ENCODE measurements at places on chromosomes 4 and X.

DNA sequence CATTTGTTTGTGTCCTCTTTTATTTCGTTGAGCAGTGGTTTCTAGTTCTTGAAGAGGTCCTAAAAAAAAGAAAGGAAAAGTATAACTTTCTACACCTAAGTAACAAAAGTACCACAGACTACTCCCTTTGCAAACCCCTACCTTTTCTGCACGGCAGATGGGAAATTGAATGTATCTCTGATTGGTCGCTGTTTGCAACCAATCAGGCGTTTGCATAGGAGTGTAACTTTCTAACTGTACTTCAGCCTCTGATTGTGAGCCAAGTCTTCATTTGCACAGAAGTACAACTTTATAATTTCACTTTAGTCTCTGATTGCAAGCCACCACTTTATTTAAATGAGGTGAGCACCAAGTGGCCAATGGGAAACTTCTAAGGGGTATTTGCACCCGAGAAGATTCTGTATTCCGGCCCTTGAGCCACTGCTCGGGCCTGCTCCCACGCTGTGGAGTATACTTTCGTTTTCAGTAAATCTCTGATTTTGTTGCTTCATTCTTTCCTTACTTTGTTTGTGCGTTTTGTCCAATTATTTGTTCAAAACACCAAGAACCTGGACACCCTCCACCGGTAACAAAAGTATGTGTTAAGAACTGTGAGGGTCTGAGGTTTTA lies 40.3 kb upstream of the FHL1 start:
- no peak for DNase-seq

DNA sequence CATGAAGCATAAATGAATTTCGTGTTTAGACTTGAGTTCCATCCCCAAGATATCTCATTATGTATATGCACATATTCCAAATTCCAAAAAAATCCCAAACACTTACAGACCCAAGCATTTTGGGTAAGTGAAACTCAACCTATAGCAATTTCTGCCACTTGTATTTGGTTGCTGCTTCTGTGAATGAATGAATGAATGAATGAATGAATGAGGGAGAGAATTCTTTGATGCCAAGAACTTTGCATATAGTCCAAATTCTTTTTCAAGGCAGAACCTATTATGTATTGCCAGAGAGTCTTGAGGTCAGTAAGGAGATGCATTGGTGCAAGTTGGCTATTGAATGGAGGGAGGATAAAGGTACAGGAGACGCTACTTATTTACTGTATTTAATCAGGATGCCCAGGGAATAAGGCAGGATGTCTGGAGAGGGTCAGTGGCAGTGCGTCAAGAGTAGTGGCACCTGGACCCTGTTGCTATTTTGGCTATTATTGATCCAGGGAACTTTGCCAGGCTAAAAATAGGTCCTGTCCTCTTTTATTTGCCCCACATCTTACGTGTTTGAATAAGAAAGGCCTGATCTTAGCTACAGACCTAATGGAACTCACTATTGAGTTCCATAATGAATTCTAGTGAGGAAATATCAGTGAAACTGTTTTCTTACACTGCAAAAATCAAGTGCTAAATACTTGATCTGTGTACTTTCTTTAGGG lies 33.9 kb downstream of the ANAPC4 start:
- DNase-seq = no peak

DNA sequence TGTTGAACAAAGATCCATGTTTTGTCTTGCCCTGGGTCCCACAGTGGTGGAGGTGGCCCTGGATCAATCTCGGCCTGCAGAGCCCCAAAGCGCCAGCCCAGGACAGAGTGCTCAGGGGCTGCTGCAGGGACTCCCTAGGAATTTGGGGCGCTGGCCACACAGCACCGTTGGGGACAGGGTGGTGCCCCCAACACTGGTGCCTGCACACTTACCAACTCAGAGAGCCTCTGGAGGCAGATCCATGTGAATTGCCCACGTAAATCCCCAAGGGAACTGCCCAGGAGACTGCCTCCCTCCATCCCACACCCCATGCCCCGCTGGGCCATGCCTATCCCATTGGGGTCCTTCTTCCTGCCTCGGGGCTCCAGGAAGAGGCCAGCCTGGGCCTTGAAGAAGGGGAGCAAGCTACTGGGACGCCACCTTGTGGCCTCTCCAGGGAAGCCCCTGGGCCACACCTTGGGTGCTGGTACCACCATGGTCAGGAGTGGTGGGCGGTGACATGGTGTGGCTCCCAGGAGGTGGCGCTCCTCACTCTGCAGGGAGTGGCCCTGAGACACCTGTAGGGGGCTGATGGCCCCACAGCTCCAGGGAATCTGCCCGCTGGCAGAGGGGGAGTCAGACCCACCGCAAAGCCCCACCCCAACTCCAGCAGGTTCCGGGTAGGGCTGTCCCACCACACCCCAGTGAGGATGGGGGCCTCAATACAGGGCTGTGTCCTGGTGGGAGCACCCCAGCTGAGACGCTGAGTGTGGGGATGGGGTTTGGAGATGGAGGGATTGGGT lies 22.8 kb downstream of the CFAP99 start:
- no peak for DNase-seq

- DNase-seq = no peak
These were observed 727.8 kb downstream of the GRID2 start for GRCh38 chr4:93031431-93032098.

GRCh38 chr4:53717064-53717549 lies 125.8 kb upstream of the LNX1 start:
- DNase-seq = no peak

DNA sequence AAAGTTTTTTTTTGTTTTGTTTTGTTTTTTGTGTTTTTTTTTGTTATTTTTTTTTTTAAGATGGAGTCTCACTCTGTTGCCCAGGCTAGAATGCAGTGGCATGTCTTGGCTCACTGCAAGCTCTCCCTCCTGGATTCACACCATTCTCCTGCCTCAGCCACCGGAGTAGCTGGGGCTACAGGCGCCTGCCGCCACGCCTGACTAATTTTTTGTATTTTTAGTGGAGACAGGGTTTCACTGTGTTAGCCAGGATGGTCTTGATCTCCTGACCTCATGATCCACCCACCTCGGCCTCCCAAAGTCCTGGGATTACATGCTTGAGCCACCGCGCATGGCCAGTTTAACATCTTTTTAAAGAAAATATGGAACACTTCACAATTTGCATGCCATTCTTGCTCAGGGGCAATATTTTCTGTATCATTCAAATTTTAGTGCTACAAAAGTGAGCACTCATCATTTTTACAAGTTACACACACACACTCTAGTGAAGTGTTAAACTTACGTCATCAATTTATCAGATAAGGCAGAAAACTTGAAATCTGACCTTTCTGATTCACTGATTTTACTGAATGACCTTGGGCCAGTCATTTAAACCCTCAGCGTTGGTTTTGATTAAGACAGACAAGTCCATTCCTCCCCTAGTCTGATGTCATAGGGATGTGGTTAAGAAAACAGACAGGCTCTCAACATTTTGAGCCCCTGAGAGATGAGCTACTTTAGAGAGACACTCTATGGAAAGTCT lies 61.2 kb downstream of the TRIM2 start:
- DNase-seq = no peak

DNA sequence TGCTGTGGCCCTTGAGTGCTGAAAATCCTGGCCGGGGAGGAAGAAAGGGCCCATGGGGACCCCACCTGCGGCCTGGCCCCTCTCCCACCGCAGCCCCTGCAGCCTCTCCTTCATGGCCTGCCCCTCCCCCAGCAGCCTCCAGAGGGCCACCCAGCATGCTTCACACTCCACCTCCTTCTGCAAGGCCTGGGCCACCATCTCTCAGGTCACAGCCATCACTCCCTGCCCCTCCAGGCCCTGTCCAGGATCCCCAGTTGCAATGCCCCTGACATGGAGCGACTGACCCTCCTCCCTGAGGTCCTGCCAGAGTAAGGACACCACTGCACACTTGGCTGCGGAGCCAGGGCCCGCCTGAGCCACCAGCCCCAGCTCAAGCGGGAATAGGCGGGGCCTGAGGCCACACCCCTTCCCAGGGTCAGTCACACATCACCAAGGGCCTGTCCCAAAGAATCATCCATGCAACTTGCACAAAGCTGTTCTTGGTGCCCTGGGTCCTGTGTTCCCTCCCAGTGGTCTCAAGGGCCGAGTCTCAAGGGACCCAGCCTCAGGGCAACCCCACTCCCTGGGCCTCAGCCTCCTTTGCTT lies 32.9 kb downstream of the CCNQ start:
- no peak for DNase-seq

- DNase-seq = no peak
These were observed 566.1 kb upstream of the BOD1L1 start for GRCh38 chr4:14193601-14194000.

DNA sequence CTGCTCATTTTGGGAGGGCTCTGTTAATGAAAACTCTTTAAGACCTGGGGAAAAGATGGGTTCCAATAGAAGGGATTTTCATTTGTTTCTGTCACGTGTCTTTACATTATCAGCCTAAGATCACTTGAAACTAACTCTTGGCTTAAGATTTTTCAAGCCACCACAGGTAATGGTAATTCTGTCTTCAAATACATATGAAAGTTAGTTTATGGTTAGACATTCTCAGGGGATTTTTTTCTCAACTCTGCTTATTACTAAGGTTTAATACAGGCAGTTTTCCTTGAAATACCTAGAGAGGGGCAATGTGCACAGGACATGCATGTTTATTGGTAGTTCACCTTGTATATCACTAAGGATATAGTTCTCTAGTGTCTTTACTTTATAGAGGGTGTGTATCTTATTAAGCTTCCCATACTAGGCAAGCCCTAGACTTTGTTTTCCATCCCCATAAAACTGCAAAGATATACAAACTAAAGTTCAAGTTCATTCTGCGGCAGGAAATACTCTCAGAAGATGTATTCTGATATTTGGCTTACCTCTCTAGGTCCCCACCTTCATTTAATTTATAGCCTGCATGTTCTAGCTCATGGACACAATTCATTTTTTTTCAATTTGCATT lies 38.2 kb upstream of the MYOZ2 start:
- DNase-seq = no peak

DNA sequence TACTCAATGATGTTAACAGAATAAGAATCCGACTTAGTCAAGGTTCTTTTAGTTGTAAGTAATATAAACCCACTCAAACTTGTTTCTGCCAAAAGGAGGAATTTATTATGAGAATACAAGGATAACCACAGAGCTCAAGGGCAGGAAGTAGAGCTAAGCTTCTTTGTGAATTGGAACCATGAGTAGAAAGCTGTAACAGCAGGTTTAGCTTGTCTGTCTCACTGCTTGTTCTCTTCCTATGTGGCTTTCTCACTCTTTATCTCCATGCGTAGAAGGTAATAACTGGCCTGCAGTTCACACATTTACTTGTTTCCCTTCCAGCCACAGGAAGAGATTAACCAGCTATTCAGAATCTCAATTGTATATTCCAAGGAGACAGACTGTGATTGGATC lies 378.3 kb downstream of the PPP1R2C start:
- no peak for DNase-seq

- no peak for DNase-seq
These were observed 99.5 kb downstream of the EFHC2 start for GRCh38 chrX:44244008-44244407.

DNA sequence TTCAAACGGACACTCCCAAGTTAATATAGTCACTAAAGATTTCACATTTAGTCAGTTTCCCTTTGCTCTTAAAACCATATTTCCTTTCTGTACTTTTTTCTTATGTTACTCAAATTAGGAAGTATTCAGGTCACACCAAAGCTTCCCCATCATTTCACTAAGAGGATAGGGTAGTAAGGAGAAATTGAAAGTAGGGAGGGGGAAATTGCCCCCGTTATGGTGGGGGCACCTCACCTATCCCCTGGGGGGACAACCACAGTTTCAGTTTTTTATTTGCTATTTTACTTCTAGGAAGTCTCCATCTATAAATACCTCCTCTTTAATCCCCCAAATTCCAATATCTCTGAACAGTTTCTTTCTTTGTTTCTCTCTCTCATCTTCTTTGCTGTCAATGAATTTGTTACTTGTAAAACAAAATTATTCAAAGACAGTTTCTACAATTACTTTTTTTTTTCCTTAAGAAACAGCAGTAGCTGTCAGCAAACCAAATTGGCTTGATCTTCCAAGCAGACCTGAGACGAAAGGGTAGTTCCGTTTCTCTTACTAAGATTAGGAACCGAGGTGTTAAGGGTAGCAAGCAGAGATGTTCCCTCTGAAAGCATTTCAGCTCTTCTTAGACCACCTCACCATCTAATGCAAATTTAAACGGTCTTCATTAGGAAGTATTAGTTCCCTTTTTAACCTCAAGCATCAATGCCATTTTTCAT lies 160.2 kb upstream of the KLF3 start:
- no peak for DNase-seq

DNA sequence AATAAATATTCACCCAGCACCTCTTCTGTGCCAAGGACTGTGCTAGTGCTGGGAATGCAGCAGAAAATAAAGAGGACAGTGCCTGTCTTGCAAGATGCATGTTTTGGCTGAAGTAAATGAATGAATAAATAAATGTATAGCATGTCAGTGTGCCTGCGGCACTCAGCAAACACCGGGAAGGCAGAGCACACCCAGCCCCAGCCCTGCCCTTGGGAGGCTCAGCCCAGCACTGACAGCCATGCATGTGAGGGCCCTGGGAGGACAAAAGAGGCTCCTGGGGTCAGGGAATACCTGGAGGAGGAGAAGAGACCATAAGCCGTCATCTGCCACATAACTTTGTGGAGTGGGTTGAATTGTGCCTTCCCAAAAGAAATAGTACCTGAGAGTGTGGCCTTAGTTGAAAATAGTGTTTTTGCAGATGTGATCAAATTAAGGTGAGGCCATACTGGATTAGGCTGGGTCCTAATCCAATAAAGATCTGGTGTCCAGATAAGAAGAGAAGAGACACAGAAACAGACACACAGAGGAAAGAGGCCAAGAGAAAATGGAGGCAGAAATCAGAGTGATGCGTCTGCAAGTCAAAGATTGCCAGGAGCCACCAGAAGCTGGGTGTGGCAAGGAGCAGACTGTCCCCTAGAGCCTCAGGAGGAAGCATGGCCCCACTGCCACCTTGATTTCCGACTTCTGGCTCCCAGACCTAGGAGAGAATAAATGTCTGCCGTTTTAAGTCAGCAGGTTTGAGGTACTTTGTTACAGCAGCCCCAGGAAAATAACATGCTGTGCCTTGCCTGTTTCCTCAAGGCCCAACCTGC lies 16.3 kb downstream of the C4orf50 start:
- no peak for DNase-seq

DNA sequence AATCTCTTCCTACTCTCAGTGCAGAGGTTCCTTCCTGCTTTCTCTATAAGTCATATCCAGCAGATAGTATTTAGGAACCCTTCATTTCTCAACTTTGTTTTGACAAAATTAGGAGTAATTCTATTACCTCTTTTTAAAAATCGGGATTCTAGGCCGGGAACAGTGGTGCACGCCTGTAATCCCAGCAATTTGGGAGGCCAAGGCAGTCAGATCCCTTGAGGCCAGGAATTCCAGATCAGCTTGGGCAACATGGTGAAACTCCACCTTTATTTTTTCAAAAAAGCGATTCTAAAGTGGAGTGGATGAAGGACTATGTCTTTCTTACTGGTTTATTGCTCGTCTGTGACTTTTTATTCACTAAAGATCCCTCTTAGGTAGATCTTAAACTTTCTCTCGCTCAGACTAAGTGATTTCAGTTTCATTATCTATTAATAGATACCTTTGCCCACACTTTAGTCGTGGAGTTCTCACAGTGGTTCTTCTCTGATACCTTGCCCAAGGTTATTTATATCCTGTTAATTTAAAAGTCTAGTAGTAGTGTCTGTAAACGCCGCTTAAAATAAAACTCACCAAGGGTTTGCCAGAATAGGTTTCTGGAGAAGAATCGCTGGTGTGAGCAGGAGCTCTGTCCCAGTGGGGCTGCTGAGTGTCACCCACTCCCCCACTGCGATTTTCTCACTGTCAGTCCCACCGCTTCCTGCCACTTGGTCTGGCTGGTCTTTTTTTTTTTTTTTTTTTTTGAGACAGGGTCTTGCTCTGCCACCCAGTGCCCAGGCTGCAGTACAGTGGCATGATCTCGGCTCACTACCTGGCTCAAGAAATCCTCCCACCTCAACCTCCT lies 27.0 kb upstream of the TMEM131L start:
- DNase-seq = no peak

- no peak for DNase-seq
These were observed 199.2 kb downstream of the APBB2 start for GRCh38 chr4:41015016-41015675.
